ENCODE measurements at places on chromosomes 12 and 14.

GRCh38 chr12:60345442-60345841, 749.6 kb downstream of the SLC16A7 start:
- no peak for DNase-seq

DNA sequence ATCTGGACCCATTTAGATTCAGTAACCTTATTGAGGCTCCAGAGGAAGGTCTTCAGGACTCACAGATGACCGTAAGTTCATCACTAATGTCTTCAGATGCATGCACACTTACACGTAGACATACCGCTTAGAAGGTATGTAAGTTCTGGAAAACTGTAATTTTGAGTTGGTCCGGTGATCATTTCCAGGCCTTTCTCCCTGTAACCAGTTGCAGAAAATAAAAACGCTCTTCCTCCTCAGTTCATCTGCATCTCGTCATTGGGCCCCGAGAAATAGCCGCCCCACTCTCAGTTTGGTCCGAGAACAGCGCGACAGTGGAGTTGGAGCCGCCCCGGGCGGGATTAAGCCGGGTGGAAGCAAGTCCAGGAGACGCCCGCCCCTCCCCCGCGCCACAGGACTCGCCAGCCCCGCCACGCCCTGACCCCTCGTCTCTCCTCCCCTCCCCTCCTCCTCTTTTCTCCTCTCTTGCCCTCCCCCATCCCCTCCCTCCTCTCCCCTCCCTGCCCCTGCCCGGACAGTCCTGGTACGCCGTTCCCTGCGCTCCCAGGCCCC, 83.7 kb downstream of the TNFAIP2 start:
- DNase-seq = no peak

GRCh38 chr12:27342536-27342935, 9.9 kb downstream of the BMAL2 start:
- no peak for DNase-seq

DNA sequence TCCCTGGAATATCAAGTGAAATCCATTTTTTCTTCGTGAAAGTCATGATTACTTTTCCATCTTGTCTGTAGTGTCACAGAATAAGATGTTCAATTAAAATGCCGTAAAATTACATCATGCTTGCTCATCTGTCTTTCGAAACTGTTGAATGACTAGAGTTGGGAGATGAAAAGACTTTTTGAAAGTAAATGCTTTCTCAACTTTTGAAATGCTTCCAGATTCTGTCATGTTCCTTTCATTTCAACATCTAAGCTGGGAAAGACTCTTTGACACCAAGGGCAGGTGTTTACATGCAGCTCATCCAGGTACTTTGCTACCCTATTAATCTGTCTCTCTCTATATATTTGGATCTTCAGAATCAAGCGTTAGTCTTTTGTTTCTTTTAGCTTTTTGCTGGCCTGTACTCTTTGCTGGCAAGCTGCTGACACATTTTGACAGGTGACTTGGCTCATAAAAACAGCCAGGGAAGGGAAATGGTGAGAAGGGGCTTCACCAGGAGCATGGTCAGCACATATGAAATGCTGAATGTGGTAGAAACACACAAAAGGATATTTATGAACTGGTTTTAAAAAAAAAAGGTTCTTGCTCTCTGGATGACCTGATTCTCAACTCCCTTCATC, 77.0 kb upstream of the METAP2 start:
- peak; percentile 51 for DNase-seq

- DNase-seq = no peak
Observed at GRCh38 chr14:61678975-61679374, 16.3 kb upstream of the HIF1A start.

- no peak for DNase-seq
Observed at GRCh38 chr12:108861878-108862587, 4.7 kb upstream of the SSH1 start.

DNA sequence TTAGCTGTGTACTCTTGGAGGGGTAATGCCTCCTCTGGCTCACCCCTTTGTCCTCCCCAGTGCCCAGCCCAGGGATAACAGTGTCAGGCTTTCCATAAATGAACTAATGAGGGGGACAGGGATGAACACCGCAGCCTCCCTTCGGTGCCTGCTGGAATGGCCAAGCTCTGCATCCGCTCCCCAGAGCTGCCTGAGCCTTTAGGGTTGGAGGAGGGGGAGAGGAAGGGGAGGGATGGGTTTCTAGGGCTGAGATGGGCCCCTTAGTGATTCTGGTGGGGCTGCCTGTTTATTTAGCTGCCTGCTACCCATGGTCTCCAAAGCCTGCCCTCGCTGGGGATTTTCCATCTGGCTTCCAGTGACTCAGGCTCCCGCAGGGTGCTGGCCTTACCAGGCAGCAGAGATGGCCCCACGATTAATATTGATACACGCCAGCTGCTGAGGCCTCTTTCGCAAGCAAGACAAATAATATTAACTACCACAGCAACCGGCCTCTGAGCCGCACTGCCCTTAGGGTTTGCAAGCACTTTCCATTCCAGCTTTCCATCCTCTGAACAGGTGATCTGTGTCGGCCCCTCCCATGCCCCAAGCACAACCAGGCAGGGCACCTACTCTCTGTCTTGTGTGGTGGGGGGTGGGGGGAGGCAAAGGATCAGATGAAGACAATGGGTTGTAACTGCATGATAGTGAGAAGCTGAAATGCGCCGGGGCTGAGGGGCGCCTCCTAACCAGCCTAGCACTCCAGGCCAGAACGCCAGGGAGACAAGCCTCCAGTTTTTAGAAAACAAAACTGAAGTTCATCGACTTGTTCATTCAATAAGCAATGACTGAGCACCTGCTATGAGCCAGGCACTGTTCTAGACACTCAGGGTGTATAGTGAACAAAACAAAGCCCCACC, 56.7 kb downstream of the C14orf132 start:
- DNase-seq = no peak

DNA sequence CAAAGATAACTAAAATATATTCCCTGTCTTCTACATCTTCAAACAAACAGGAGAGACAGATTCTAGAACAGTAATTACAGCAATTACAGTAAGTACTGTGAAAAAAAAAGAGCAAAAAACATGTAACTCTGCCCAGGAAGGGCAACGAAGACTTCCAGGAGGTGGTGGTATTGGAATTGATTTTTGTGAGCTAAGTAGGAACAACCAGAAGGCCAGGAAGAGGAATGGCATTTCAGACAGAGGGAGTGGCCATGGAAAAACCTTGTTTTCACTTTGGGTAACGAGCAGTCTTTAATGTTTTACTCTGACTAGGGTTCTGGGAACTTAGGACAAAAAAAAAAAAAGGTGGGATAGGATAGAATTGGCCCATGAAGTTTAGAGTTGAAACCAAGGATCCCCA, 196.3 kb upstream of the PLEKHG7 start:
- no peak for DNase-seq

GRCh38 chr12:1532375-1533165, 61.8 kb downstream of the FBXL14 start:
- DNase-seq = no peak

DNA sequence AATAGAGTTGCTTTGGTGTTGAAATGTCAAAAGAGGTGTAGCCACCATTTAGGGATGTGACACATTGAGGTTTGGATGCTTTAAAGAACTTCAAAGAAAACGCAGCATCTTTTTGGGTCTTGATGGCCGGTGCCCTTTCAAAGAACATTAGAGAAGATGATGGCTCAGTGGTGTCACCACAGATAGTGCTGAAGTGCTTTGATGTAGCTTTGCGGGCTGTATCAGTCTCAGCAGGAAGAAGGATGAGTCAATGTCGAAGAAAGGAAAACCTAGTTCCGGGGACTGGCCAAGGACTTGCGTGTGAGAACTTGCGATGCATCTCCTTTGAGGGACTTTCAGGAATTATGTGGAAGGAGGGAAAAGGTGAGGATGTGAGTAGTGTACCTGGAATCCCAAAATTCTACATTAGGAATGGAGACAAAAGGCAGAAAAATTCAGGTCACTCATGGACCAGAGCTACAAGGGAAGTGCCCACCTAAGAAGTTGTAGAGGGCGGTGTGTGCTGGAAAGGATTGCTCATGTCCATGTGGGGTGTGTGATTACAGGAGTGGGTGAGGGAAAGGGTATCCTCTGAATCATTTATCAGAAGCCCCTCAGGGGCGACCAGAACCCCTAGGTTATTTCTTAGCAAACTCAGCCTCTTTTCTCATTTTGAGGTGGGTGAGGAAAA, 39.7 kb upstream of the GZMB start:
- DNase-seq = peak; percentile 89

- DNase-seq = peak; percentile 4
Observed at GRCh38 chr14:50739186-50739585, 71.1 kb upstream of the SAV1 start.

DNA sequence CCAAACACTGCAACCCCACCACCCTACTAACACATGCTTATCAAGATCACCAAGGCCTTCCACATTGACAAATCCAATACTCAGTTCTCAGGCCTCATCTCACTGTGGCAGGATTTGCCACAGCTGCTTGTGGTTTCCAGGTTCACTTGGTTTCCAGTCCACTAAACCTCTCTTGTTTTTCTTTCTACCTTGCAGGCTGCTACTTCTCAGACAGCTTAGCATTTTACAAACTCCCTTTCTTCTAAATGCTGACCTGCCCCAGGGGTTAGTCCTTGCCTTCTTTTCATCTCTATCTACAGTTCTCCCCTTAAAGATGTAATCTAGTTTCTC, 84.1 kb downstream of the BCAT1 start:
- DNase-seq = no peak

GRCh38 chr14:79420725-79421124, 790.6 kb downstream of the DIO2 start:
- DNase-seq = no peak

- no peak for DNase-seq
Observed at GRCh38 chr14:71714225-71714624, 218.0 kb upstream of the RGS6 start.

- peak; percentile 45 for DNase-seq
Observed at GRCh38 chr14:104795781-104796686, 486 bp upstream of the AKT1 start.

- no peak for DNase-seq
Observed at GRCh38 chr14:68513137-68513536, 279.7 kb downstream of the ZFP36L1 start.

DNA sequence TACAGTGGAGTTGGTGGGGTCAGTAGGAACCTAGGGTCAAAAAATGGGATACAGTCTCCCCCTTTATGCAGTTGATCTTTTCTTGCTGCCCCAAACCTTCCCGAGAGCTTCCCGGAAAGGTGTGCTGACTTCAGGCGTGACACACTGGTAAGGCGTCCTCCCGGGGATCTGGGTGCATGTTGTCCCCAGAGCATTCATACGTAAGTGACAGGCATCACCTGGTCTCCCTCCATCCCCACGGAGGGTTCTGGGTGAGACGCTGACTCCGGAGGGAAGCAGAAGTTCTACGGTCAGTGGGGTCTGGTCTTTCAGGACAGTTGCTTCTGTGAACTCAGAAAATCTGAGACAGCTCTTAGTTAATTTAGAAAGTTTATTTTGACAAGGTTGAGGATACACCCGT, 159.6 kb upstream of the RTL1 start:
- no peak for DNase-seq

GRCh38 chr12:21831791-21832344, 57.4 kb upstream of the KCNJ8 start:
- DNase-seq = no peak

GRCh38 chr14:50044042-50044651, 72.2 kb downstream of the VCPKMT start:
- DNase-seq = peak; percentile 52

DNA sequence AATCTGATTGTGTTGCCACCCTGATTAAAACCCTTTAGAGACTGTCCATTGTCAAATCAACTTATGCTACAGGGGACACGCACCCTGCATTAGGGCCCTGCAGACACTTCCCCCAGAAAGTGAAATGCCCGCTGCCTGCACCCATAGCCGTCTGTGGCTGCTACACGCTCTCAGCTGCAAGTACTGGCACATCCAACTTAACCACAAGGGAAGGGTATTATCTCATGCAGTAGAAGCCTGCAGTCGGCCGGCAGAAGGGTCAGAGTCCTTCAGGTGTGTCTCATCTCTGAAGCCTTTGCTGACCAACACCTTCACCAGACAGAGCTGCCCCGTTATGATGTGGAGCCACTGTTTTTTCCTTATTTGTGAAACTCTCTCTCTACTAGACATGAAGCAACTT, 20.8 kb downstream of the CFAP251 start:
- DNase-seq = no peak

DNA sequence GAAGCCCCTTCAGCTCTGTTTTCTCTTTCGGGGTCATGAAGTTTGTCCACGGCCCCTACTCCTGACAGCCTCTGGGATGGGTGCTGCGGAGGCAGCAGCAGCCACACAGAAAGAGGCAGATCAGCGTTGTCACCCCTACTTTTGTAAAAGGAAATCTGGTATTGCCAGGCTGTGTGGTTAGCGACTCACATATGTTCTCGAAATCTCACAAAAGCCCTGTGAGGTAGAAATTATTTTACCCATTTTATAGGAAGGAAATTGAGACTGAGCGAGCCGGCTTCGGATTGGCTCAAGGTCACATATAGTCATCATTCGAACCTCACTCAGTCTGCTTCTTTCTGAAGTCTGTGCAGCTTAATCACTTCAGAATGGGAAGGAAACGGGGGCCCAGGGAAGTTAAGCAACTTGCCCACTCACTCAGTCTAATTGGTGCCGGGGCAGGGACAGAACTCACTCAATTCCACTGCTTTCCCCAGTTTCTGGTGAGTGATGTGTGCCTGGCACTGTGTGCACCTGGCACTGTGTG, 1.1 kb upstream of the CKAP4 start:
- peak; percentile 15 for DNase-seq

- DNase-seq = no peak
Observed at GRCh38 chr14:47044841-47045240, 393.3 kb upstream of the RPL10L start.

GRCh38 chr14:58078471-58078870, 73.5 kb downstream of the ARMH4 start:
- DNase-seq = no peak

- DNase-seq = no peak
Observed at GRCh38 chr12:4918950-4919660, 9.4 kb downstream of the KCNA1 start.

DNA sequence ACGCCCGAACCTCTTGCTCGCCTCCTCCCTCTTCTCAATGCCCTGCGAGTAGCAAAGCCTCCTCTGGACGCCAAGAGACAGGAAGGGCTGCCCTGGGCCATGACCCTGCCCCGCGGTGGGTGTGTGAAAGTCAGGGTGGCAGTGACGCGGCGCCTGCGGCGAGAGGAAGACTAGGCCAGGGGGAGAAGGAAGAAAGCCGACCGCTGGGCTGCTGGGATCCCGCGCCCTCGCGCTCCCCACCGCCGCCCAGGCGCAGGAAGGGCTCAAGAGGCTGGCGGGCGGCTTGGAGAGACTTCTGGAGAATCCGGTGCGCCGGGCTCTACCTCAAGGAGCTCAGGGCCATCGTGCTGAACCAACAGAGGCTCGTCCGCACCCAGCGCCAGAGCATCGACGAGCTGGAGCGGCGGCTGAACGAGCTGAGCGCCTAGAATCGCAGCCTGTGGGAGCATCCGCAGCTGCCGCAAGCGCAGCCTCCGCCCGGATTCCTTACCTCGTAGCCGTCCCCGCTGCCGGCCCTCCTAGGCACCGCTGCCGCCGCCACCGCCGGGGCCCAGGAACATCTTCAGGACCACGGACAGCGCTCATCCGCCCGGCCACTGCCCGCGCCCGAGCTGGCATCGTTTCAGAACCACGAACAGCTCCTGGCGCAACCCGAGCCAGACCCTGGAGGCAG, 105.0 kb upstream of the PRB2 start:
- DNase-seq = peak; percentile 60

- DNase-seq = no peak
Observed at GRCh38 chr14:98925354-98926040, 346.5 kb downstream of the BCL11B start.

GRCh38 chr12:124861898-124862676, 1.6 kb downstream of the SCARB1 start:
- peak; percentile 33 for DNase-seq

Data from activated CD4-positive, alpha-beta T cell treated with anti-CD3 and anti-CD28 coated beads, Interleukin-2, Interleukin-4, amounts not matched to agents 100 ng/mL and 50 ng/mL, durations not matched to agents 16 hours and 8 hours (primary cell).